ENCODE measurements at places on chromosomes 7 and 10.

- no peak for DNase-seq
These were observed 44.1 kb downstream of the IKZF1 start for GRCh38 chr7:50348469-50349162.

DNA sequence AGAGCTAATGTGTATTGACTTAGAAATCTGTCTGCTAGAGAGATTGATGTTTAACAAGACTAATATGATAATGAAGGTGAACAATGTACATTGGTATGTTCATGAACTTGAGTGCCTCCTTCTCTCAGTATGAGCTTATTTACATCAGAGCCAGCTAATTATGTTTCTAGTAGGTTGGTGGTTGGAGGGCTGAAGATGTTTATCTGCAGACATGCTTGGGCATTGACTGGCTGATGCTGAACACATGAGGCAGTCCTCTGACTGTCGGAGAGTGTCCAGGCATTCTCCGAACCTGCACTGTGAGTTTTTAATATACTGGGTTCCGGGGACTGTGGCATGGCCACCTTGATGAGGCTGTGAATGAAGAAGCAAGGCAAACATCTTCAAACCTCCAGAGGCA, 47.5 kb downstream of the BMPER start:
- no peak for DNase-seq

DNA sequence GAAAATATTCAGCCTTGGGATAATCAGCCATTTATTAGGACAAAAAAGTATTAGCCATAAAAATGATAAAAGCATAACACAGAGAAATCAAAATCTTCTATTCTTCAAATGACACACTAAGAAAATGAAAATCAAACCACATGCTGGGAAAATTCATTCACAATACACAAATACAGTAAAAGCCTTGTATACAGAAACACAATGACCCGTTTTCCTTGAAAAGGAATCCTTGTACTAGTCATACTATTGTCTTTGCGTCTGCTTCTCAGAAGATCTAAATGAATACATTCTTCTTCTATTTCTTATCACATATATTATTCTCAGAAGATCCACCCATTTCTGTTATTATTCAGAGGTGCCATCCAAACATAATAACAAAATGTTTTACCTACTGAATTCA, 749.1 kb downstream of the CNTNAP2 start:
- no peak for DNase-seq

DNA sequence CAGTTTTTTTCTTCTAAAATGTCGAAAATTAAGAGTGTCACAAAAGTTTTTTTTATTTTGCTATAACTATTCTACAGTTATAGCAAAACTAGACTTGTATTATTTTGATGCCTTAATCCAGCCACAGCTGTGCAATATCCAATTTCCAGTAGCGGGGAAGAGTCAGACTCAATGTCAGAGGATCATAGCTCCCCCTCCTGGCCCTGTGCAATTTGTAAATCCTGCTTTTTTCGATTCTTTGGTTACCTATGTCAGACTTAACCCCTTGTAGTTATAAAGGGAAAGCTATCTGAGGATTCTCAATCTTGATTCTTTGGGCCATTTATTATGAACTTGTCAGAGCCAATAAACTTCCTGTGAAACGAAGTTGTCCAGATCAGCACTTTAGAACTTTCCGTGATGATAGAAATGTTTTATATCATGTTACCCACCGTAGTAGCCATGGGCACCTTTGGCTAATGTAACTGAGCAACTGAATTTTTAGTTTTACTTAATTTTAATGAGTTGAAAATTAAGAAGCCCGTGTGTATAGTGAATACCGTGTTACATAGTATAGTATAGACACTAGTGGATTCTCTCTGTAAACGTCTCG, 87.7 kb upstream of the PRKCQ start:
- DNase-seq, result peak; percentile 7

DNA sequence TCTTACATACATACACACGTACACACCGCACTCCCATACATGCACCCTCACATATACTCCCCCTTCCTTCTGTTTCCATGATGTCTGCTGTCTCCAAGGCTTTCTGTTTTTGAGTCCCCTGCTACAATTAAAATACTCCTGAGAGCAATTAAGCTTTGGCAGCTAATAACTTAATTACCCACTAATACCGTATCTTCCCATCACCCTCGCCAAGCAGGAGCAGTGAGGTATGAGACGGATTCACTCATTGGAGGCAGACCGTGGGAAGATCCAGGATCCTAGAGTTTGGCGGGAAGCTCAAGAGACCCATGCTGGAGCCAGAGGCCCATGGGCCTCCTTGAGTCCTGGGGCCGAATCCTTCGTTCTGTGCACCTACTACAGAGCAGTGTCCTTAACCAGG, 1.7 kb upstream of the CALN1 start:
- no peak for DNase-seq

GRCh38 chr7:131365838-131366237, 38.2 kb downstream of the MKLN1 start:
- no peak for DNase-seq

DNA sequence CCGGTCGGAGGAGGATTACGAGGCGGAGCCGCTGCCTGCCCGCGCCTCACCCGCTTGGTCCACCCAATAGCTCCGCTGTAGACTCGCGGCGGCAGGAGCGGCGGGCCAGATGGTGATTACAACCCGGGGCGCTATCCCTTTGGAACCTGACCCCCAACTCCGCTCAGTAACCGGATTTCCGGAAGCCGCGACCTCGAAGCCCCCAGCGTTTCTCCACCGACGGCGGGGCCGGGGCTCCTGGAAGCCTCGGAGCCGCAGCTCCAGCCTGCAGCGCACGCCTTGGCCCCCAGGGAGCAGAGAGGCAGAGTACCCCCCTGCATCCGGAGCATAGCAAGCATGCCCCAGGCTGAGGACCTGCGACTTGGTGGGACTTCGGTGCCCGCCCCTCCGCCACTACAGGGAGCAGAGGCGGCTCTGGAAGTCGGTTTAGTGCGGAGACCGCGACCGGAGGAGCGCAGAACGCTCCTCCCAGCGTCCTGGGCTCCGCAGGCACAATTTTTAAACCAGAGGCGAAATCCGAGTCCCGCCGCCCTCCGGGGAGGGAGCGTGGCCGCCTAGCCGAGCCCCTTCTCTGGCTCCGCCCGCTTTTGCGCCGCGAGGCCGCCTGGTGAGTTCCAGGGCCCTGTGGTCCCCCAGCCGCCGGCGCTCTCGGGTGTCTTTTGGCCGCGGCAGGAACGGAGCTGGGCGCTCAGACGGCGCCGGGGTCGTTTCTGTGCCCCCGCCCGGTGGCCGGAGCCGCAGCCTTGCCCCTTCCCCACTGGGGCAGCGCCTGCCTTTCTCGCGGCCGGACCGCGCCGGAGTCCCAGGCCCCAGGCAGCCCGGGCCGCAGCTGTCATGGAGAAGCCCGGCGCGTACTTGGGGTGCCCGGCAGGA, 28.2 kb upstream of the BMS1 start:
- no peak for DNase-seq

DNA sequence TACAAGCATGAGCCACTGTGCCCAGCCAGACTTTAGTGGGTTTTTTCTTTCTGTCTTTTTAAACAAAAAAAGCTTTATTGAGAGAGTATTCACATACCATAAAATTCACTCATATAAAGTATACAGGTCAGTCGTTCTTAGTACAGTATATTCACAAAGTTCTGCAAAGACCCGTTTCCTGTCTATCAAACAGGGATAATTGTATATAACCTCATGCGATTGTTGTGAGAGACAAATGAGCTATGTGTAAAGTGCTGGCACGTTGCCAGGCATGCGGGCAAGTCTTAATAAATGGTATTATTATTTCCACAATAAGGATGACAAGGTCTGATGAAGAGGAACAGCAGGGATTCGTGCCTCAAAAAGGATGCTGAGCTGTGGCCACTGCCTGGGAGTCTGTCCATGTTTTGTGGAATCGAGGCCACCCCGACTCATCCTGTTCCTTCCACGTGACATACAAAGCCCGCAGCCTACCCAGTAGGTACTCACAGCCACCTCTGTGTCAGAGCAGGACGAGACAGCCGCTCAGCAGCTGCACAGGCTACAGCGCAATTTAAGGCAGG, 51.6 kb downstream of the SMKR1 start:
- DNase-seq, result peak; percentile 38

DNA sequence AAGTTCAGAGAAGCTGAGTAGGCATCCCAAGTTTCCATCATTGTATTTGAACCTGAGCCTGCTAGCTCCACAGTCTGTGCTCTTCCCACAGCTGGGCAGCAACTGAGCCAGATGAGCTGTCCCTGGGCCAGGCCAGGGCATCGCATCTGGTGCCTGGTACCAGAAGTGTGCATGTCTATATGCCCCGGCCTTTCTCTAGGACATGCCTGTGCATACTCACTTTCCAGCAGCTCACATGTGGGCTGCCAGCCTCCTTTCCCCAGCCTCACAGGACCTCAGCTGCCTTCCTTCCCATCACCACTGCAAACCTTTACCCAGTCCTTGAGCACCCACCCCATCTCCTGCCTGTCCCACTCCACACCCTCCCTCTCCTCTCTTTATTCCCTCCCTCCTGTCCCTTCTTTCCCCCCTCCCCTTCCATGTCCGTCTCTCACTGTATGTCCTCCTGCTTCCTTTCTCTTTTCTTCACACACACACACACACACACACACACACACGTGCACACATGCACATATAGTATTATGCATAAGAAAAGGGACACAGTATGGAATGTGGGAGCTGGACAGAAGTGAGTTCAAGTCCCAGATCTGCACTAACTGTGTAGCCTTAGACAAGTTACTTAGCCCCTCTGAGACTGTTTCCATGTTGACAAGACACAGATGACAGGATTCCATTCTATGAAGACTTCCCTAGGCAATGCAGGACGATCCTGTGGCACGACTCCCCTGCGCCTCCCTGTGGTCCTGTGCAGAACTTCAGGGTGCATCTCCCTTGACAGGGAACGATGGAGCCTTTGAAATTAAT, 10.9 kb downstream of the CDHR1 start:
- DNase-seq, result peak; percentile 15

DNA sequence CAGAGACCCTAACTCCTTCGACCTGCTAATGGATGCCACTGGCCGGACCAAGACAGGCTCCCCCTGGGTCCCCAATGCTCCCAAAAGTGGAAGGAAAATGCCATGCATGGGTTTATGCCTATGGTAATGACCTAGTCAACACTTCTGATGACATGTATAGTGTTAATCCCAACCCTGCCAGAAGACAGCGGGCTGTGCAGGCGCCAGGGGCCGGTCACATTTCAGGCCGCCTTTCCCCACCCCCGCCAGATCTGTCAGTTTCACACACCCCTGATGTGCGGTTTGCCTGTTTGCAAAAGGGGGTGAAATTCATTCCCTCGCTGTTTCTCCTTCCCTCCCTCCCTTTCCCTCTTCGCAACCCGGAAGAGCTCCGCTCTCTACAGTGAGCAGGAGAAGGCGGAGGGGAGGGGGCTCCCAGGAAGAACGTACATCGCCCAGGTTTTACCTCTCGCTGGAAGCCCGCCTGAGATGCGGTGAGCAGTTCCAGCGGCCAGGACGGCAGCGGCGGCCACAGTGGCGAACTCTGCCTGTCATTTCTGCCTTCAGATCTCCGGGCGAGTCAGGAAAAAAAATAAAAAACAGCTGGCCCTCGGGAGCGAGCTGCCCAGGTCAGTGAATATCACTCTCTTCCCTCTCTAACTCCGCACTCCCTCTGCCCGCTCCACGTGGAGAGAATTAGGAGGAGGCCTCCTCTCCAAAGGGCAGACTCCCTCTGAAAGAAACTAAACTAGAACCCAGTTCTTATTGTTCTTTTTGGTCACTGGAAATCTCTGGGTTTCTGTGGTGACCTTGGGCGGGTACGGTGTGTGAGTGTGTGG, 9.4 kb upstream of the GATA3 start:
- no peak for DNase-seq

GRCh38 chr7:137695942-137696341, 150.8 kb downstream of the DGKI start:
- DNase-seq, result no peak

- no peak for DNase-seq
These were observed 5.0 kb downstream of the PRKG1 start for GRCh38 chr10:51079331-51079730.

DNA sequence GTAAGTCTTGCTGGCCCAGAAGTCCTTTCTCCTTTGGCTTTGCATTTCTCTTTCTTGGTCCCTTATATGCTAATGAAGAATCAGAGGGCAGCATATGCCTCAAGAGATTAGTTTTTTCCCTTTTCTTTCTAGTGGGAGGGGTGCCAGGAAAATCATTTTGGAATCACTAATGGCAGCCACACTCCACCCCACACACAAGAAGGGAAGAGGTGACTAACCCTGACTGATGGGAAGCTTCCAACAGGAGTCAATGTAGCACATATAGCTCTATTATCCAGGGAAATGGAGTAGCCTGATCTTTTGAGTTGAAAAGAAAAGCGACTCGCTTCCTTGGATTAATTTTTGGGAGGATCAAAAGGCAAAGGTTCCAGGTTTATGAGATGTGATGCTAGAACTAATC, 225.3 kb downstream of the KIF20B start:
- DNase-seq, result no peak

- DNase-seq, result no peak
These were observed 109.0 kb downstream of the CCDC71L start for GRCh38 chr7:106551936-106552335.

DNA sequence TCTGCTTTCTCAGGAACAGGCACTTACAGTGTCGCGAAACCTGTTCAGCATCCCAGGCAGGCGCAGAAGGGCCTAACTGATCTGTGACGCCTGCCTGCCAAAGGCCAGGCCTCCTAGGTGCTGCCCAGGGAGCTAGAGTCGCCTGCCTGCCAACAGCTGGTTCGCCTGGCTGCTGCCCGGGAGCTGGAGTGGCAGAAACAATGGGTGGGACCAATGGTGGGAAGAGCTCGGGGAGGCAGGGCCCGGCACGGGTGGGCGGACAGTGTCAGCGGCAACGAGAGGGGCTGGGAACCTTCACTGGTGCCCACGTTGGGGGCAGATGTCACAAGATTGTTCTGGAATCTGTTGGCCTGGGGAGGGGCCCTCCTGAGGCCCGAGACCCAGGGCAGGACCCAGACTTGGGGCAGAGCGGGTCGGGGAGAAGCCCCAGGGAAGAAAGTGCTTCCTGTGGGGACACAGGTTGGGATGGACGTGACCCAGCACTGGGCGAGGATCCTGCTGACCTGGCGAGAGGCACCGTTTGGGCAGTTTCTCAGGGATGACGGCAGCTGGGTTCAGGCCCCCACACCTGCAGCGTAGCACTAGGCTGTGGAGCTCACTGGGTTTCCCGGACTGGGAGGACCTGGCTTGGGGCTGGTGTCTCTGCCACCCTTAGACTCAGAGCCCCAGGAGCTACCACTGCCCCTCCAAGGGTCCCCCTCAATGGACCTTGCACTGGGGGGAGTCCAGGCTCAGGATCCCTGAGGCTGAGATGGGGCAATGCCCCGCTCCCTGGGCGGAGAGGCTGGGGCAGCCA, 181.8 kb downstream of the ELFN1 start:
- DNase-seq, result no peak

All from stimulated activated CD8-positive, alpha-beta memory T cell treated with anti-CD3 and anti-CD28 coated beads, Interleukin-7, amount 100 ng/mL, for 4 hours (primary cell).